ENCODE measurements at places on chromosomes 13 and 19.

DNA sequence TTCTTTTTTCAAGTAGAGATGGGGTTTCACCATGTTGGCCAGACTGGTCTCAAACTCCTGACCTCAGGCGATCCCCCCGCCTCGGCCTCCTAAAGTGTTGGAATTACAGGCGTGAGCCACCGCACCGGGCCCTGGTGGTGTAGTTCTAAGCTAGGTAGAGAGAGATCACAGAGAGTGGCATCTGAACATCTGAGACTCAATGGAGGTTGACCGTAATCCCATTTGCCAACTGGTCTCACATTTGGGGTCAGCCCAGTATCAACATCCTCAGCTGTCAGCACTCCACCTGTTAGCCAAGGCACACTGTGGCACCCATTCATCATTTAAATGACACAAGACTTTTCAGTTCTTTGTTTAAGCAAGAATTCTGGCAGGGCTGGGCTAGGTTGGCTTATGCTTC lies 8.1 kb downstream of the SELENOW start:
- DNase-seq = no peak

- no peak for DNase-seq
Measured at GRCh38 chr13:37168926-37169325, 63.5 kb upstream of the CSNK1A1L start.

DNA sequence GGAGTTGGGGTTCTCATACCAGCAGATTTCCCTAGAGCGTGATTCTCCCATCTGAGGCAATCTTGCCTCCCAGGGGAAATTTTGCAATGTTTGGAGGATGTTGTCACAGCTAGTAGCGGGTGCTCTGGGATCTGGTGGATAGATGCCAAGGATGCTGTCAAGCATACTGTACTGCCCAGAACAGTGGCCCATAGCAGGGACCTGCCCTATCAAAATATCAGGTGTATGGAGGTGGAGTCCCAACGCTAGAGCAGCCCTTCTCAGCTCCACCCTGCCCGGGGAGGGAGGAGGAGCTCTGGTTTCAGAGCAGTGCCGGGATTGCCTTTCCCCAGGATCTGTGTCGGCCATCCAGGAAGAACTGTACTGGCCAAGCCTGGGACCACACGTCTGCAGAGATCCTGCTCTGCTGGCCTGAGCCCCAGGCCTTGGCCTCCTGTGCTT lies 10.9 kb upstream of the QTRT1 start:
- DNase-seq = no peak

- no peak for DNase-seq
Measured at GRCh38 chr19:29807870-29808405, 3.9 kb upstream of the CCNE1 start.

DNA sequence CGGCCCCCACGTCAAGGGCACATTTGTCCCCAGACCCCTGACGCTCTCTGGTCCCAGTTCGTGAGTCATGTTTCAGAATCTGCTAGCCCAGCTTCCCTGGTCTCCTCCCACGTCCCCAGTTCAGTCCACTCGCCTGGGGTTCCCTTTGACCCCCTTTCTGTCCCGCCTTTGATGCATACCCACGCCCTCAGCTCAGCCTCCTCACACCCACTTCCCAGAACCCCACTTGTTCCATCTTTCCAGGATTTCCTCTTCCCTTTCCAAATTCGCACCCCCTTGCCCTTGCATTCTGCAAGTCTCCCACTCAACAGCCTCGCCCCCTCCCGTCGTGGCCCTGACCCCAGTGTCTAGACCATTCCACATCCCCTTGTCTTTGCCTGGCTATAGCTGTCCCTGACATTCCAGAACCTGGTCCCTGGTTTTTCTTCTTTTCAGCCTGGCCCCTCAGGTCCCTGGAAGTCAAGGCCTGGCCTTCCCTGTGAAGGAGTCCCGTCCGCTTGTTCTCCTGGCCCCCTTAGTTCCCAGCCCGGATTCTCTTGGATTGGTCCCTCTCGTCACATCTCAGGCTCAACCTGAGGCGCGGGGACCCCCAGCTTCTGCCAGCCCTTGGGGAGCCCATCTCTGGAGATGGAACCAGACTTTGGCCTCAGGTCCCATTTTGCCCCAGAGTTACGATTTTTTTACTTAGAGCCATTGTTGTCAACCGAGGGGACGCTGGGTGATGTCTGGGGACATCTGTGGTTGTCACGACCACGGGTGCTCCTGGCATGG lies 1.3 kb downstream of the NCLN start:
- DNase-seq = no peak

GRCh38 chr13:75076476-75076875 lies 405.5 kb downstream of the TBC1D4 start:
- DNase-seq = no peak

DNA sequence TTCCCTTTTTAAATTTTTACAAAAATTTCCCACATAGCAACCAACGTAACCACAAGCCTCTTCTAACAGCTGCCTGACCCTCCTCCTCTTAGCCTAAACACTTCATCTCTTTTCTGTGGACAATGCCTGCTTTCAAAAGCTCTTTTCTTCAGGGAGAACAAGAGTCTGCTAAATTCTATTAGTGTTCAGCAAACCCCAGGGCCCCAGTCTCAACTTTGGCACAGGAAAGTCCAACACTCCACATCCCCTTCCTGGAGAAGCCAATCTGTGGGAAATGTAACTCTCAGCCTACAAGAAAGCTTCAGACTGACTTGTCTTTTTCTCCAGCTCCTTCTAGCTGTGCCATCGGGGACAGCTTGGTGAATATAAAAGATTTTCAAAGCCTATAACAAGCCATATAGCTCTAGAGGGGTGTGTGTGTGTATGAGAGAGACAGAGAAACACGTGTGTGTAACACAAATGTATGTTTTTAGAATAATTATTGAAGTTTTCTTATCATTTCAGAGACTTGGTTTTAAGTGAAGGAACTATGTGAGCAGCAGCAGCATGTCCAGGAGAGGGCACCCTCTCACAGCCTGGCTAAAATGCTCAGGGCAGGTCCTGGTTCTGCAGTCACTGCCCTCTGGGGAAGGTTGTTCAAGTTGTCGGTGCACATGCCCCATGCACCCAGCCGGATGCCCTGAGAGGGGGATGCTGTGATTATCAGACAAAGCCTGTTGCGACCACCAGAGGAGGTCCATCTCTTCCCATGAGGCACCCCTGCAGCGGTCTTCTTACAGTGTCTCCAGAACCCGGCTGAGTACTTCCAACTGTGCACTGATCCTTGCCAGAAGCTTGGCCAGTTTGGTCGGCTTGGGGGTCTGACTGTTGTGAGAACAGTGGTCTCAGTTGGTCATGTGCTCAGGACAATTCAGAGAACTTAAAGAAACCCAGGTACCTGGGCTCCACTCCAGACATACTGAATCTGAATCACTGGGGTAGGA lies 34.4 kb downstream of the CCDC70 start:
- no peak for DNase-seq

GRCh38 chr13:75384879-75385707 lies 96.9 kb downstream of the TBC1D4 start:
- no peak for DNase-seq

DNA sequence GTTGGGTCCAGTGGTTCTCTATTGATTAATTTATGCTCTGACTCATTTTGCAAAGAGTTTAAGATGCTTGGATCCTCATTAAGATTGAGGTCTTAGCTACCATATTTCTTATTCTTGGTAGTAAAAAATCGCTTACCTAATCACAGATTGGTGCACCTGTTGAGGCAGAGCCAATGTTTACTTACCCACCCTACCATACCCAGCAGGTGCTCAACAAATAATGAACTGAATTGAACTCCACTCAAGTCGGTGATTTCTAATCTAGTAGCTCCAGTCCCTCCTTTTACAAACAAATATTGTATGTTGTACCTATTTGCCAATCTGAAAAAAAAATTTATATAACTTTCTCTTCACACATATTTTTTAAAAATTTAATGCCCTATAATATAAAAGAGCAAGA lies 361.0 kb downstream of the FGF14 start:
- no peak for DNase-seq

GRCh38 chr13:95150555-95150954 lies 150.7 kb downstream of the ABCC4 start:
- DNase-seq = no peak

- DNase-seq = no peak
Measured at GRCh38 chr13:113526466-113527220, 36.1 kb upstream of the DCUN1D2 start.

- DNase-seq = peak; percentile 60
Measured at GRCh38 chr13:102974317-102975087, 91.7 kb downstream of the SLC10A2 start.

DNA sequence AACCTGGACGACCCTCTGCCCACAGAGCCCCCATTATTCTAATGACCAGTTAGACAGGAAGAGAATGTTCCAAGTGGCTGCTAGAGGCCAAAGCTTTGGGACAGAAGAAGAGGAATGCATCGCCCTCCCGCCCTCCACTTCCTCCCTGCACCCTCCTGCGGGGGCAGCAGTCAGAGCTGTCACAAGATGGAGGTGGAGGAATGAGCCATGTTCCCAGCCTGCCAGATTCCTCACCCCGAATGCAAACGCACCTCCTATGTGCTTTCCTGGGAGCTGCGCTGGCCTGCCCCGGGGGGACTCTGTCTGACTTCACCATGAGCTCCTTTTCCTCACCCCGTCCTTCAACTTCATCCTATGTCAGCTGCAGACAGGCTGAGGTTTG lies 1.7 kb downstream of the YJEFN3 start:
- no peak for DNase-seq

- DNase-seq = no peak
Measured at GRCh38 chr13:111406636-111407035, 86.2 kb downstream of the TEX29 start.

DNA sequence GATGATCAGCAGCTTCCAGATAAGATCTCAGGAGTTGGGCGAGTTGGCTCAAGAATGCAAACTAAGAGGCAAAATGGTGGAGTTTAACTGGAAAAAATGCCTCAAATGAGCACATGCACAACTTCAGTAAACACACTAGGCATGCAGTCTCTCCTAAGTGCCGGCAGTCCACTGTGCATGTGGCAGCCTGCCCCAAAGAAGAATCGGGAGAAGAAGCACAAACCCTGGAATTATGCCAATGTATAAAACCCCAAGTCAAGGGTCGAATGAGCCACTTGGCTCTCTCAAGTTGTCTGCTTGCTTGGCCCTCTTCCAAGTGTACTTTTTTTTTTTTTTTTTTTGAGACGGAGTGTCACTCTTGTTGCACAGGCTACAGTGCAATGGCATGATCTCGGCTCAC lies 53.3 kb upstream of the SLITRK1 start:
- DNase-seq = no peak

DNA sequence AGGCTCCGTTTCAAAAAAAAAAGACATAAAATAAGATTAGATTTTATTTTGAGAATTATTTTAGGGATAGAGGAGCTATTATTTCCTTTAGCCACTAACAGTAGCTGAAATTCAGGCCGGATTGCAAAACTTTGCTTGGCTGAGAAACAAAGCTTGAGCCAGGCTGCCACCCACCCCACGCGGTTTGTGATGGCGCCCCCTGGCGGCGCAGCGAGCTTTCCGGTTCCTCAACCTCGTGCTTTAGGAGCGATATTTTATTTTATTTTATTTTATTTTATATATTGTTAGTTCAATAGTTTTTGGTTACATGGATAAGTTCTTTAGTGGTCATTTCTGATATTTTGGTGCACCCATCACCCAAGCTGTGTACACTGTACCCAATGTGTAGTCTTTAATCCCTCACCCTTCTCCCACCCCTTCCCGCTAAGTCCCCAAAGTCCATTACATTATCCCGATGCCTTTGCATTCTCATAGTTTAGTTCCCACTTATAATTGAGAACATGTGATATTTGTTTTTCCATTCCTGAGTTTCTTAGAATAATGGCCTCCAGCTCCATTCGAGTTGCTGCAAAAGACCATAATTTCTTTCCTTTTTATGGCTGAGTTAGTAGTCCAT lies 19.8 kb upstream of the CEACAM4 start:
- DNase-seq = no peak

- no peak for DNase-seq
Measured at GRCh38 chr13:72590091-72590740, 137.2 kb downstream of the MZT1 start.

GRCh38 chr19:55131421-55131820 lies 14.0 kb upstream of the PPP1R12C start:
- no peak for DNase-seq

GRCh38 chr13:100347968-100348367 lies 240.6 kb downstream of the GGACT start:
- DNase-seq = no peak

GRCh38 chr13:25678398-25678797 lies 306.6 kb downstream of the ATP8A2 start:
- no peak for DNase-seq

GRCh38 chr19:35609851-35610353 lies 2.6 kb upstream of the HAUS5 start:
- no peak for DNase-seq

- no peak for DNase-seq
Measured at GRCh38 chr13:76937281-76937820, 11.0 kb upstream of the ACOD1 start.

DNA sequence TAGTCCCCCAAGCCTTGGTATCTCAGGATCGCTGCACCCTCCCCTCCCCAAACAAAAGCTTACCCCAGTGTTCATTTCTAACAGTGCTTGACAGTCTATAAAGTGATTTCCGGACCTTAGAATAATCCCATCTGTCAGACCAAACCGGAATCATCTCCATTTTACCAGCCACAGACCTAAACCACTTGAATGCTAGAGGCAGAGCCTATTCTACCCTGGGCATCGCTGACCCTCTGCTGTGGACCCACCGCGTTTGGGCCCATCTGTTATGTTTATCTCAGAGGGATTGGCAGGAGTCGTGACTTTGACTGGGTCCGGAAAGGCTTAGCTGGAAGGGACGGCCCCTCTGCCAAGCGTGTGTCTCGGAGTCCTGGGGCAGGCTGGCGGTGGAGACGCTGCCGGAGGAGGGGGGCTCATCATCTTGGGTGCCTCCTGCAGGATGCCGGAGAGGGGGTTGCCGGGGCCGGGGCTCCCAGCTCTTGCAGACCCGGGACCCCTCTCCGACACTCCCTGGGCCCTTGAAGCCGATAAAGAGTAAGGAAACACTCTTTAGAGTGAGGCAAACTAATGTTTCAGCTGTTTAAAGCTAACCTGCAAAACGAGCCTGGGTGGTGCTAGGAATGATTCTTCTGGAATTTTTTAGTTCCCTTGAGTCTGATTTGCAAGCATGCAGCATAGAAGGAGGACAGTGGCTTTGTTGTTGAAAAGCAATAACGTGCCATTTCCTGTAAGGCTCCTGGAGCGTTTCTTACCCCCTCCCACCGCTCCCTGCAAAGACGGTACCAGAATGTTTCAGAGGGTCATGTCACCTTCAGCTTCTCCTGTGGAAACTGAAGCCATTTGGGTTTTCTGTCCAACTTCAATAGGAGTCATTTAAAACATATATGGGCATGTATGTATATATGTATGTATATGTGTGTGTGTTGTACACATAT lies 1.3 kb downstream of the SLC25A42 start:
- DNase-seq = no peak

GRCh38 chr13:113034451-113035212 lies 65.6 kb downstream of the MCF2L start:
- no peak for DNase-seq

DNA sequence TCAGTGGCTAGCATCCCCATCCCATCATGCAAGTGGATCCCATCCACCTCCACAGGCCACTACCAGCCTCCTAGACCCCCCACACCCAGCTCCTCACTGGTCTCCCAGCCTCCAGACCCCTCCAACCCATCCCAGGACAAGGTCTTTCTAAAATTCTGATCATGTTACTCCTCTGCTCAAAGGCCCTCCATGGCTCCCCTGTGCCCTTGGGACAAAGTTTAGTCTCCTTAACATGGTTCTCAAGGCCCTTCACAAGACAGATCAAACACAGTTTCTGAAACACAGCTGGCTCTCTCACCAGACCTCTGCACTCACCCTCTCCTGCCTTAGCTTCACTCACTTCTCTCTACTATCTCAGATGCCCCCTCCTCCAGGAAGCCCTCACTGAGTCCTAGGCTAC lies 9.3 kb downstream of the CEACAM19 start:
- DNase-seq = no peak

GRCh38 chr19:51010066-51010795 lies 8.8 kb upstream of the KLK8 start:
- DNase-seq = no peak

- DNase-seq = no peak
Measured at GRCh38 chr13:109665781-109666249, 120.6 kb downstream of the IRS2 start.
